Fibroblast of lung (primary cell): ENCODE measurements at places on chromosomes 12 and 14.

DNA sequence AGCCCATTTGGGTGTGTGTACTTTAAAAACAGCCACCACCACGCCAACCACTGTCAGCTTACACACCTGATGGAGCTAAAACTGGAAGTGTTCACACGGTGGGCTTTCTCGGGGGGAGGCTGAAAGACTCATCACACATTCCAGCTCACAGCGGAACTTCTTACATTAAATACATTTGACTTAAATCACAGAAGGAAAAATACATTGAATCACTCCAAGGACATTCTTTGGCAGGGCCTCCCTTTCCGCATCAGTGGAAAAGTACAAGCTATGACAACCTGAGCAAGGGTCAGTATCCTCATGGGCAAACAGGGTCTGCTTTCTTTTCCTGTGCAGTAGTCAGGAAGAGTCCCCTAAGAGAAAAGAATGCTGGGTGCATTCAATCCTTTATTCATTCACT lies 31.0 kb upstream of the TC2N start:
- peak; percentile 25 for DNase-seq

- DNase-seq = peak; percentile 77
Observed at GRCh38 chr12:11576104-11576503, 73.4 kb upstream of the ETV6 start.

DNA sequence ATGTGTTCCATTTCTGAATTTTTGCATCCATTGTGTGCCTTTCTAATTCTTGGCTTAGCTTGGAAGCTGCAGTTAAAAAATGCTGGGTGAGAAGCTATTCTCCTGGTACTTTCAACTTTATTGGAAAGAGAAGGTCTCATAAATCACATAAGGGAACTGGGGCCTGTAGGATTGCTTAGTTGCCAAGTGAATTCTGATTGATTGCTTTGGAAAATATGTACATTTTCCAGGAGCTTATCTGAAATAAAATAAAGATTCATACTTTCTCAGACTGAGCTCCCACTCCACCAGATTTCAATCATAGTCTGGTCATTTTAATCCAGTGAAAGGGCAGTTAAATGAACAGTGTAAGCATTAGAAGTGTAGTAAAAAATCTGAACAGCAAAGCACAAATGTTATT lies 50.0 kb upstream of the PRICKLE1 start:
- no peak for DNase-seq

DNA sequence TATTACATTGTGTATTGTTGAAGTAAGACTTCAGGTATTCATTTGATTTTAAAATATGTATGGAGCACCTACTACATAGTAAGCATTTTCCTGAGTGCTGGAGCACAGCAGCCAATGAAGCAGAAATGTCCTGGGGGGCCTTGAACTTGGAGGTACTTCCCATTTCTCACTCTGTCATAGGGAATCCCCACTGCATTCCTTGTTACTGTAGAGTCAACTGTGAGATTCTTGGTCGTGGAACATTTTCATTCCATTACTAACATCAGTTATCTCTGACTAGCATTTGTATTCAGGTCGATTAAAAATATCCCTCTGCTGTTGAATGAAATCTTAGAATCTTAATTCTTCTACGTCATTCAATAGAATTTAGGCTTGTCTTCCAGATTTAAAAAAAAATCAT lies 66.7 kb downstream of the PDE3A start:
- DNase-seq = no peak
